ENCODE measurements at places on chromosomes 6 and 20.
A peak's percentile ranks its signal among the peaks of the same experiment; 100 is the strongest.

DNA sequence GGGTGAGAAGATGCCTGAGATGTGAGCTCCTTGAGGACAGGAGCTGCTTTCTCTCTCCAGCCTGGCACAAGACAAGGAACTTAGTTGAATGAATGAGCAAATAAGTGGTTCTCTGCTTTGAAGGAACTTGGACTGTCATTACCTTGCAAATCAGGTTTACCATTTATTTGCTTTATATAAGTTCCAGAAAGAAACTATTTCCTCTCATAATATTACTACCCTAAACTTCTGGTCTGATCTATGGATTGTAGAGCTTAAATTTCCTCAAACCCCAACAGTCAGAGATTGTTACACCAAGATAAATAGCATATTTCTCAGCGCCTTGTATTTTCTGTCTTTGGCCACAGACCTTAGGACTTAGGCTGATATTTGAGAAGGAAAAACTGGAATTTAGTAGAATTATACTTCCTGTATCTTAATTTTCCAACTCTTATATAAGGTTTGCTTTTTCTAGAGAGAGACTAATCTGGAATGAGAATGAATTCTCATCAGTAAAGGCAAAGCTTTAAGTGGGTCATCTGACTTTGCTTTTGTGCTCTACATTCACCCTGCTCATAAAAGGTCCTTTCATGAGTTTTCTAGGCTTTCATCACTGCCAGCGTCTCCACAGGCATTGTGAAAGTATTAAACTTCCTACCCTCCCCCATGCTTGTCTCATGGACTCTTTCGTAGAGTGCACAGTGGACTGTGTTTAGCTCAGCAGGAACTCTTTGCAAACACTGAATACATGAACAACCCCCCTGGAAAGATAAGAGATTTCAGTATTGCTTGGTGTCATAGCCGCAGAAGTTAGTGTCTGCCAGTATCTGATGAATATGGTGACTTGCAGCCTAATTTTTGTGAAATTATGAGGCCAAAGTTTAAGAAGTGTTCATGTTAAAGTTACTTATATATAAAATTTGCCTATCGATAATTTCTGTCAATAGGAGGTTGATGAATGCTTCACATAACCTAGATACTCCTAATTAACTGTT lies 74.0 kb downstream of the PTPRA start:
- peak; percentile 93 for DNase-seq

- DNase-seq: no peak
Measured at GRCh38 chr6:169397684-169398083, 144.0 kb upstream of the THBS2 start.

- DNase-seq: no peak
Measured at GRCh38 chr6:149084808-149085556, 232.5 kb upstream of the TAB2 start.

GRCh38 chr6:132525866-132526265 lies 12.2 kb upstream of the TAAR9 start:
- no peak for DNase-seq

GRCh38 chr20:1427457-1428054 lies 34.7 kb upstream of the FKBP1A start:
- DNase-seq: no peak

DNA sequence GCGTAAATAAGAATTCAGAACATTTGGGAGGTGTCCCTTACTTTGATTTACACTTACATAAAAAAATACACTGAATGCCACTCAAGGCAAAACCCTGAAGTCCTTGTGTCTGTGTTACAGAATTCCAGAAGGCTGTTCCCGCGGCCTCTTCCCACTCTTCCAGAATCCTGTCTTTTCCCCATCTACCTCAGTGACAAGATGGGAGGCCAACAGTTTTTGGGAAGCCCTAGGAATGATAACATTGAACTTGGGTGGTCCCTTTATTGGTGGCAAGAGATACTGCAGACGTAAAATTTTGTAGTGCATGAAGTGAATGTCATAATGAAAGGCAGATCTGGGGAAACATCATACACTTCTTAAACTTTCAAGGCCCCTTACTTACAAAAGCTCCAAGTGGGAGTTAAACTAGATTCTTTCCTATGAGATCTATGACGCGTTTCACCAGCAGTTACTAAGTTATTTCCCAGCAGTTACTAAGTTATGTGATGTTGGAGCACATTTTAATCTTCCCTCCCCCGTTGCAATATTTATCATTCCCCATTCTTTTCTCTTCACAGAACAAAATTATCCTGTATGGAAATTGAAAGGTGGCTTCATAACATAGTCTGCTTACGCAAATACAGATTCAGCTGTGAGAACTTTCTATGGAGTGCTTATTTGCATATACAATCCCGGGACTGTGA lies 79.5 kb downstream of the BCAS1 start:
- DNase-seq: no peak

DNA sequence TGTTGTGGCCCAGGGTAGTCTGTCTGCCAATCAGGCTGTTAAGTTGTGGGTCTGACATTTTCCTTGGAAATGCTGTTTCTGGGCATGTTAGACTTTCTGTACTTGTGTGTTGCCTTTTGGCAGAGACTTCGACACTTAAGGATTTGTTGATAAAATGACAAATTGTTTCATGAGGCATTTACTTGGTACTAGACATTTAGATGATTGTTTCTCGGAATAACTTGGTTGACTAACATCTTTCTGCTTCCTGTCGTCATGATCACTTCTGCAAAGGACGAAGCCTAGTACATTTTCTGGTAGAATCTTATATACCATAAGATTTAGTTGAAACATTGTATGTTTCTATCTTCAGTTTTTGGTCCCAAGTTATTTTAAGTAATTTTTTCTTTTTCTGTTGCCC lies 34.1 kb downstream of the UTRN start:
- DNase-seq: no peak

GRCh38 chr6:44549516-44549915 lies 162.0 kb downstream of the CDC5L start:
- no peak for DNase-seq

DNA sequence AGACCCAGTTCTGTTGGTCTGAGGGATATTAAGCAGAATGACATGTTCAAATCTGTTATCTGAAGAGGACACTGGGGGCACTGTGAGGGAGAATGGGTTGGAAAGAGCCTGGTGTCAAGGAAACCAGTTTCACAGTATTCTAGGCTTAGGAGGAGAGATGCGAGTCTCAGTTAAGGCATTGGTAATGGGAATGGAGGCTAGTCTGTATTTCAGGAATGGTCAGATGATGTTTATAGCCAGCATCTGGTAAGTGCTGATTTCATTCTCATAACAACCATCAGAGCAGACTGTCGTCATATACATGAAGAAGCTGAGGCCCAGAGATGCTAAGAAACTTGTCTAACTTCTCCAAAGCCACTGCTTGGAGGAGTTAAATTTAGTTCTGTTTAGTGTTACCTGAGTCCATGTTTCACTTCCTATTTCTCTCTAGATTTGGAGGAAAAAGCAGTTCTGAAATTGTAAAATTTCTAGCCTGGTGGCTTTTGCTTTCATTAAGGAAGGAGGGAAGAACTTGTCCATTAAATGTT lies 242.0 kb downstream of the ARID1B start:
- no peak for DNase-seq

- DNase-seq: no peak
Measured at GRCh38 chr6:126227833-126228702, 111.8 kb upstream of the CENPW start.

DNA sequence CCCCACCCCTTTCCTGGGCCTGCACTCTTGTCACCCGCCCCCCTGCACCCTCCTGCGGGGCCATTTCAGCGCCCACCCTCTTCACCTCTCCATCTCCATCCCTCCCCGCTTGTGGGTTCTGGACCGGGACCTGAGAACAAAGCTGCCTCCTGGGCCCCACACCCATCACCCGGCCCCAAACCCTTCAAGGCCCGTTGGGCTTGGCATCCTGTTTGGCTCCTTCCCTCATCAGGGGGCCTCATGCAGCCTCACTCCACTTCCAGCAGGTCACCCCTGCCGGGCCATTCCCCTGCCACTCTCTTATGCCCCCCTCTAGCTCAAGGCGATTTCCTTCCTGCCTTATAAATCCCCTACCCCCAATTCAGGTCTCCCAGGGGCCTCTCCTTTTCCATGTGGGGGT lies 67.4 kb downstream of the SRC start:
- no peak for DNase-seq

DNA sequence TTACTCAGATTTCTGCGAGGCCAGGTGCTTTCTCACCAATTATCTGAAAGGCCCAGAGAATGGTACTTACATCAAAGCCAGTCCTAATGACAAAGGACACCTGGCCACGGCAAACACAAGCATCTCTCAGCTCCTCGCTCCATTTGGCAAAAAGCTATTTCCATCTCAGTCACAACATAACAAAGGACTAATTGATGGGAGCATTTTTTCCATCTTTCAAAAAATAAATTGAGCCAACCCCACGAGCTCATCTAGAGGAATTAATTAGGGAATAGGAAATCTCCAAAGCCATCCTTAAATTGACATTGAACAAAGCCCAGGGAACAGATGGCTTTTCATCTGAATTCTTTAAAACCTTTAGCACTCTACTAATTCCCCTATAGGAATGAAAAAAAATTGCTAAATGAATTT lies 236.7 kb downstream of the HAO1 start:
- no peak for DNase-seq

DNA sequence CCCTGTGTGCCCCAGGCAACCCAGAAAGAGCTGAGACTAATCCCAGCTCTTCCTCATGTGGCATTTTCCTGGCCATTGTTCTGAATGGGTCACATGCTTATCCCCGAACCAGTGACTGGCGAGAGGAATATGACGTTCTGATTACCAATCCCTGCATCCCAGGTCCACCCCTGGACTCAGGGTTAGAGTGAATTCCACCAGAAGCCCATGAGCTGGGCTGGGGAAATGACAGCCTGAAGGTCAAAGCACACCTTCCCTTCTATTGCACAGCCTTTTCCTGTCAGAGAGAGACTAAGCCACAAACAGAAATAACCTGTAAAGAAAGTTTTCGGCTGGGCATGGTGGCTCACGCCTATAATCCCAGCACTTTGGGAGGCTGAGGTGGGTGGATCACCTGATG lies 70.9 kb downstream of the ZNF217 start:
- DNase-seq: no peak

DNA sequence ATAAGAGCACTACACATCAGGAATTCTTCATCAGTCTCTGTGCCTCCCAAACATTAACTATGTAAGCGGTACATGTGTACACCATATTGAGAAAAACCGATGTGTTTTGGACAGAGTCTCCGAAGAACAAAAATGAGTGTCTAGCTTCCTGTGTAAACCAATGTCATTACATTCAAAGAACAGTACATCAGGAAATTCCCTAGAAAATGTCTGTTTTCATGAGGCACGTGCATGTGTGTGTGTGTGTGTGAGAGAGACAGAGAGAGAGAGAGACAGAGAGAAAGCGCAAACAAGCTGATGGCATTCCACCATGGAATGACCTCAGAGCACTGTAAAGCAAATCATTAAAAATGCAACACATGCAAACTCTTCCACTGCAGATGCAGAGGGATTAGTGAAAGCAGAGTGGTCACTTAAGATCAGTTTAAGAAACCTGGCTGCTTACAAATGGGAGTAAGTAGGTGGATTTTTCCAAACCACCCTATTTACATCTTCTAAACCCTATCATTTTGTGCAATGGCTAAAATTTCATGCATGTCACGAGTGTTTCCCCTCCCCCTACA lies 133.9 kb downstream of the HIVEP2 start:
- DNase-seq: no peak

GRCh38 chr6:167698540-167698939 lies 128.2 kb upstream of the AFDN start:
- no peak for DNase-seq

DNA sequence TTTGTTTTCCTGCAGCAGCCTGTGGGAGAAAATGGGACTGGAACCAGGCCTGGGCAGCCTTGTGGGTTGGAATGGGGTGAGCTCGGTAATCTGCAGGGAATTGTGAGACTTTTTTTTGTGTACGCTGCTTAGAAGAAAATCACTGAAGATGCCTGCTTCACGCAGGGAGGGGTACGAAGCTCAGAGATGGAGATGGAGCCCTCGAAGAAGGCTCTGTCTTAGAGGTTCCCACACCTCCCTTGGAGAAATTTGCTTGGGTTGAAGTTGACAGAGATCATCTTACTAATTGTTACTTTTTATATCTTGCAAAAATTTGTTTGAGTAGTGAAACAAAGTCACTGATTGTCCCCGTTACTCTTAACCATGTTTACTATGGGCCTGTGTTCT lies 894 bp downstream of the PYGB start:
- DNase-seq: no peak

DNA sequence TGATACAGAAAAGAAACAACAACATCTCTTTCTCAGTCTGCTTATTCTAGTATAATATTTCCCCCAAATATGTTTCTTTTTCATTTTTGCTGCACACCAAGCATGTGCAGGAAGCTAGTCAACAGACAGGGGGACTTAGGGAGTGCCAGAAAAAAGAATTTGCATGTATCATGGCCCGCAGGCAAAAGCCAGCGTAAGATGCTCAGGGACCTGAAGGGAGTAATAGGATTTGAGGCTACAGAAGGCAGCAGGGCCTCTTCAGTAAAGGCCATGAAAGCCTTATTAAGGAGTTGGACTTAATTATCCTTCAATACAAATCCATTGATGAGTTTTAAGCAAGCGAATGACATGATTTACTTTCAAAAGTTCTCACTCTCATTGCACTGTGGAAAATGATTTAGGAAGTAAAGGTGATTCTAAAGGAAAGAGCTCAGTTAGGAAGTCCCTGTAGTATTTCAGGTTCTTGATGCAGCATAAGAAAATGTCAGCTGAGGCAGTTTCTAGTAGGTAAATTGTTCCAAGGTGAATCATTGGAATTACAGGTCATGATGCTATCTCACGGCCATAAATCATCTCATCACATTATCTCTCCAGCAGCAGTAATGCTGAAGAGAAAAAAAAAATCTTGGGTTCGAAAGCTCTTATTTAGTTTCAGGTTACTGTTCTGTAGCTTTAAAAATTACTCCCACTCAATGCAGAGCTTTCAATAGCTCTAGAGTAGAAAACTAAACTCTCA lies 94.8 kb downstream of the PTCHD4 start:
- DNase-seq: no peak

DNA sequence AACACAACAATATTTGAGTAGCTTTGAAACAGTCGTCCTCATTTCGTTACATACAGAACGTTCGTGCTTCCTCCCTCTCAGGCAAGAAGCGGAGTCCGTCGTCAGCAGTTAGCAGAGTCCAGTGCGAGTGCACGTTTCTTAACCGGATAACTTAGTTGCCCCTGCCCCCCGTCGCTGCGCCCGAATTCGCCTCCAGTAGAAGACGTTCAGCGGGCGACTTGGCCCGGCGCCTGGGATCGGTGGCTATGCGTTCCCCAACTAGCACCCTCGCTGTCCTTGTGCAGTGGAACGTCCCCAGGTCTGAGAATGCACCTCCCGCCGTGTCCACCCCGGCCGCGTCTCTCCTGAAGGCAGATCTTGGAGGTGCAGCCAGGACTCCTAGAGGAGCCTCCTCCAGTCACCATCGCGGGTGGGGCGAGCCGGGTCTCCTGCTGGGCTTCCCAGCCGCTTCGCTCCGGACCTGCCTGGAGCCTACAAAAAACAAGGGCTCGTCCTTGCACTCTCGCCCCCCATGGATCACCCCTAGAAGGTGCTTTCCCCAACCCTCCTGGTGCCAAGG lies 910 bp upstream of the PCSK2 start:
- peak; percentile 4 for DNase-seq

DNA sequence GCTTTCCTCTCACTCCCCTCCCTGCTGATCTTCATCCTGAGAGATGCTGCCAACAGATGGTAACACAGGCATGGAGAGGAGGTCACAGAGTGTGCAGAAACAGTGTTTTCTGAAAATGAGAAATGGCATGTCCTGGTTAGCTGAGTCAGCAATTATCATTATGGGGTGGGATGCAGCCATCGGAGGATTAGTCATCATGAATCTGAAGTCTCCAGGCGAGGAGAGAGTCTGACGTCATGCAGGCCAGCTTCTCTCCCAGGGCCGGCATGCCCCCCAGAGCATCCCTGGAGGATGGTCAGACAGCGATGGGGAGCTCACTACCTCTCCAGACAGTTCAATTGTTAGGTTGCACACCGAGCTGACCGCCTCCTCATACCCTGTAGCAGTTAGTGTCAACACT lies 4.7 kb upstream of the GTSF1L start:
- no peak for DNase-seq

Measured in midbrain (tissue), 1 donor.